Psoas muscle (tissue), 8 donors: ENCODE measurements at places on chromosomes 4 and X.
A peak's percentile ranks its signal among the peaks of the same experiment; 100 is the strongest.

DNA sequence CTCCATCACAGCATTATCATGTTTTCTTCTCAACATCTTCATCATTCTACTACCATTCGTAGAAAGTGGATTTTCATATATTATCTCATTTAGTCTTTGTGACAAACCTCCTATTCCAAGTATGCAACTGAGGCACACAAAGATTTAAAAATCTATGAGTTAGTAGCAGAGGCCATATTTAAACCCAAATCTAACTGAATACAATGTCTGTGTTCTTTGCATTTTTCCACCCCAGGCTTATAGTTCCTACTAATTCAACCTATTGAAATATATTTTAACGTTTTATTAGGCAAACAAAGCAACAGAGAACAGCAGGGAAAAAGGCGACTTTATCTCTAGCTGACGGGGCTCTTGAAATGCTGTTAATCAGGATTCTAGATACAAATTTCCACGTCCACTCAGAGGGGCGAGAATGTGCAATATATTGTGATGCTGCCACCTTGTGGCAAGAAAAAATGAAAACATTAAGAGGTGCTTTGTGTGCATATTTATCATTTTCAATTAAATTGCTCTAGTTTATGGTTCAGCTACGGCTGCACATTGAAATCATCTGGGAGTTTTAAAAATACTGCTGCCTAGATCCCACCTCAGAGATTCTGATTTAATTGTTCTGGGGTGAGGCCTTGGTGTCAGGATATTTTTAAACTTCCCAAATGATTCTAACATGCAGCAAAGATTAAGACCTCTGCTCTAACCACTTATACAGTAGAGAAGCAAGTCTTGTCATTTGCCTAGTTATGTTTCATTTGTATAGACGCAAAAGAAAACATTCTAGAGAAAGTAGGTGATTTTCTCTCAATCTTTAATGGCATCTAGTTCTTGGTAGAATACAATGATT, 315.9 kb downstream of the MAPK10 start:
- no peak for DNase-seq

- no peak for DNase-seq
Measured at GRCh38 chrX:69228732-69229131, 63.5 kb upstream of the PJA1 start.

GRCh38 chr4:181588733-181589302, 654.4 kb upstream of the TENM3 start:
- DNase-seq, result no peak

- DNase-seq, result no peak
Measured at GRCh38 chr4:20622701-20623100, 77.6 kb upstream of the PACRGL start.

GRCh38 chr4:48681856-48682255, 98.2 kb downstream of the FRYL start:
- no peak for DNase-seq

- no peak for DNase-seq
Measured at GRCh38 chr4:176789955-176790354, 2.8 kb downstream of the VEGFC start.

GRCh38 chr4:145069361-145069760, 28.6 kb downstream of the ANAPC10 start:
- DNase-seq, result no peak

DNA sequence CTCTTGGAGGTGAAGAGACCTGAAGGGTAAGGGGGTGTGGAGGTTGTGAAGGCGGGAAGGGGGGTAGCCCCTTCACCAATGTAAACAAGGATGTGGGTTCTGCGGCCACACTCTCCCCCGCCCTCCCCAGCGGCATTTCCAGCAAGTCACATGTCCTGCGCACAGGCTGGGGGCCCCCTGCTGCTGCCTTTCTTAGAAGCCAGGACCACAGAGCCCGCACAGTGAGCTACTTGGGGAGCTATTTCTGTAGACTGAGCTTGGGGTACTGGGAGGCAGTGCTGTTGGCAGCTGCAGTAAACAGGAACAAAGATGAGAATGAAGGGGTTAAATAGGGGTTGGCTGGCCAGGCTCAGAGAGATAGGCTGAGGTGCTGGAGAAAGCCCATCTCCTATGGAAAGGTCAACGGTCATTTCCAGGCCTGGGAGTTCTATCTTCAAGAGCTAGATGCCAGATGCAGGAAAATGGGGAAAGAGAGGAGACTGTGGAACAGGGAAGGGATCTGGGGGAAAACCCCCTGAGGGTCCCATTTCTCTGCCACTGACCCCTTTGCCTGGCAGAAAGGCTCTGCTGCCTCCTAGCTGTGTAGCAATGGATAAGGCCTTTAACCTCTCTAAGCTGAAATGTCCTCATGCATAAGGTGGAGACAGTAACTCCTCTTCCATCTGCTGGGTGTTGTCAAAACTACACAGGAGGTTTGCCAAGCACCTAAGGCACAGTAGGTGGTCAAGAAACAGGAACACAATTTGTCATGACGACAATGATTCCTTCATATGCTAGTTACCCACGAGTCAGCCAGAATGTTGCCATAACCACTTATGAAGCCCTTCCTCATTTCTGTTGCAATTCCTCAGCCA, 18.5 kb upstream of the PIM2 start:
- DNase-seq, result peak; percentile 68

DNA sequence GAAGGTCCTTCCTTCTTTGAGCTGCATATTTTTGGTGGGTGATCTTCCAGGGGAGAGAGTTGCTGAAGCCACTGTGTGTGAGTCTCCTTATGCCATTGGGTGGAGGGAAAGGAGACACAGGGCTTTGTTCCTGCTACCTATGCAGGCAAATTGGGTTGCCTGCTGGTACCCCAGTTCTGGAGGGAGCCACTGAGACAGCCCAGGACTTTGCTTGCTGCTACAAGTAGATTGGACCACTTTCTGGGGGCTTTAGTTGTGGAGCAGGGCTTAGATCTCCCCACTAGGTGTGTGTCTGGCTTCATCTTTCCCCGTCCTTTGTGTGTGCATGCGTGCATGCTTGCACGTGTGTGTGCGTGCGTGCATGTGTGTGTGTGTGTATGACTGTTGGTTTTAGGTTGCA, 10.0 kb downstream of the CITED1 start:
- DNase-seq, result no peak

DNA sequence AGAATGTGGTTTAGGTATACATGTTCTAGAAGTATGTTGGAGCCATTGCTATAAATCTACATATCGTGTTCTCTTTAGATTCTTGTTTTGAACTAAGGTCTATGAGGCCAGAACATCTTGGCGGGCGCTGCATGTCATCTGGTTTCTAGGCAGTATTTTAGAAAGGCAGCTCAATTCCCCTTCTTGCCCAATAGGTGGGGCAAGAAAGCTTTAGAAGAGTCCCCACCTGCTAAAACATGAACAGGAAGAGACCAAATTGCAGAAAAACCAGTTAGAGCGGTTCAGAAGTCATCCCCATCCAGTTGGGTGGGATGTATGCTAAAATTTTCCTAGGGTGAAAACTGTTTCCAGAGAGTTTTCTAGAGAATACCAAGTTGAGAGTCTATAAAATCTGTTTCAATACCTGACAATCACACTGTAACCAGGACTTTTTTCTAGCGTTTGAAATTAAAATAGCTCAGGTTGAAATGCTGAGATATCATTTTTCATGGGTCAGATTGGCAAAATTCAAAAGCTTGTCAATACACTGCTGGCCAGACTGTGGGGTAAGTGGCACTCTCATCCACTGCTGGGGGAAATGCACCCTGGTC, 17.5 kb upstream of the SH3KBP1 start:
- DNase-seq, result no peak

DNA sequence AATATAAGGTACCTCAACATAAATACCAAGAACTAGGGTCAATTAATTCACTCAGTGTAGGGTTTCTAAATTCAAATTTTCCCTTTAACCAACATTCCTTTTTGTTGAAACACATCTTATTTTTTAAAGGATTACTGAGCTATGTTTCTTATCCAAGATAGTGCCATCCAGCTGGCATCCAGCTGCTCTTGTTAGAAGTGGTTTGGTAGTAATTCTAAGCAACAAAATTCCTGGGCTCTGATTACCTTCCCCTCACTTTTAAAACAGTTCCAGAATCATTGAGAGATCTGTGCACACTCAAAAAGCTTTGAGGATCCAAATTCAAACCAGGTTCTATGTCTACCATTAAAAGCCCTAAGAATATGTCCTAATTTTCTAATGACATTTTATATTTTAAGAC, 583.7 kb downstream of the TRIML1 start:
- no peak for DNase-seq

- no peak for DNase-seq
Measured at GRCh38 chr4:148787831-148788477, 345.7 kb upstream of the NR3C2 start.

GRCh38 chr4:153137677-153138630, 66.3 kb upstream of the TRIM2 start:
- no peak for DNase-seq

- DNase-seq, result no peak
Measured at GRCh38 chr4:40322811-40323210, 12.3 kb upstream of the CHRNA9 start.

DNA sequence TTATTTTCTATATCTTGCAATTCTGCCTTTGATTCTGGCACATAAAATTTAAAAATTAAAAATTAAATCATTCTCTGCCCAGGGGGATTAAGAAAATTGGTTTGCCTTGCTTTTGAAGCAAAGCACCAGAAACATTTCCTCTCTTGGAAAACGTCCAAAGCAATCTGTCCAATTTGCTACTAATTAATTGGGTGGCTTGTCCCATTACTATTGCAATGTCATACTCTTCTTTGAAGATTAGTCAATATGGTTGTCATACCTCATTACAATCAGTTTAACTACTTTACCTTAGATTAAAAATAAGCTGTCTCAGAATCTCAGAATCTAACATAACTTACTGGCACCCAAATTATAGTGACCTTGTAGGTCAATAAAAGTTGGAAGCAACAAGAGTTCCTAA, 208.8 kb downstream of the TMA16 start:
- no peak for DNase-seq

GRCh38 chr4:76235407-76235806, 16.1 kb upstream of the FAM47E start:
- DNase-seq, result no peak

DNA sequence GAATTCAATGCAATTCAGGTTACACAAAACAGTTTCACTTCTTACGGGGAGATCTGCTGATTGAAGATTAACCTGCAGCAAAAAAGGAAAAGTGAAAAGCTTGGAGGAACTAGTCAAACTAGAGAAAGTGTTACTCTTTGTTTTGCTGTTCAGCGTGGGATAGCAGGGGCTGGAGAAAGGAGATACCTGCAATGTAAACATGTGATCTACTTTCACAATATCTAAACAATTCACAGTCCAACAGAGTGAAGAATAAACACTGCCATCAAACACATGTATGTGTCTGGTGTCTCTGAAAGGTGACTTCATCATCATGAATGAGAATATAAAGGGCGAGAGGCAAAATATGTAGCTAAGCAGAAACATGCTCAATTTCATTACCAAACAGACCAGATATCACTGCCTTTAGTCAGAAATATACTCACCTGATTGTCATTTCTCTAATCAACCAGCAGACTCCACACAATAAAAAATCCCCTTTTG, 26.4 kb downstream of the NIPAL1 start:
- DNase-seq, result no peak

- DNase-seq, result no peak
Measured at GRCh38 chr4:13355111-13355880, 128.8 kb downstream of the RAB28 start.

GRCh38 chr4:120771907-120772306, 150.6 kb downstream of the PRDM5 start:
- no peak for DNase-seq

- no peak for DNase-seq
Measured at GRCh38 chr4:113153529-113154101, 104.2 kb downstream of the ANK2 start.

GRCh38 chr4:128913228-128913627, 103.7 kb downstream of the JADE1 start:
- no peak for DNase-seq

GRCh38 chrX:8546715-8547114, 82.1 kb downstream of the VCX3B start:
- no peak for DNase-seq

DNA sequence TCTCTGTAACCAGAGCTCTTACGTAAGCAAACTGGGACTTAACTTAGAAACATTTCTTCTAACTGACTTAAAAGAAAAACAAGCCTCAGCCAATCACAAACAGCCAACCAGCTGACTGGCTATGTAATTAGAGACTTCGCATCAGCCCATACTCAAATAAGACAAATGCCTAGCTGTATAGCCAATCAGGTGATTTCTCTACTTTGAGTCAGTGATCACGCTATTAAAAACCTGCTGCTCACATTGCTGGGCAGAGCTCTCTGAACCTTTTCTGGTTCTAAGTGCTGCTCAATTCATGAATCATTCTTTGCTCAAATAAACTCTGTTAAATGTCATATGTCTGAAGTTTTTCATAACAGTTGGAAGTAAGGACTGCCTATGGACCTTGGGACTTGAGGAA, 9.9 kb upstream of the SMIM10L2A start:
- no peak for DNase-seq

DNA sequence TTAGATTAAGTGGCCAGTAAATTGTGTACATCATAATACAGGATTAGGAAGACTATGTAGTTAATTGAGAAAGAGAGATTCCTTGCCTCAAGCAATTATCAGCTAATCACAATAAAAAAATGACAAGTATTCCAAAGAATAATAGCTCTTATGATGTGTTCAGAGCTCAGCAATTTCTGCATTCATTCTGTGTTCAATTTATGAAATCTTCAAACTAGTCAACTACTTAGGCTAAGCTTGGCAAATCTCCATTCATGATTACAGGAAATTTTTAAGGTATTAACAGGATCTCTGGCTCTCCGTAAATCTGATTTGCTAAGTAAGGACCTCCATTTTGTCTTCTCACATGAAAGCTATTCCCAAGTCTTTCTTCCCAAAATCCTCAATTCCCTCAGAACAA, 256.9 kb upstream of the TEX13A start:
- DNase-seq, result no peak

- DNase-seq, result no peak
Measured at GRCh38 chr4:76279462-76279861, 27.1 kb upstream of the STBD1 start.

GRCh38 chrX:53330331-53330730, 48.9 kb upstream of the IQSEC2 start:
- DNase-seq, result no peak

DNA sequence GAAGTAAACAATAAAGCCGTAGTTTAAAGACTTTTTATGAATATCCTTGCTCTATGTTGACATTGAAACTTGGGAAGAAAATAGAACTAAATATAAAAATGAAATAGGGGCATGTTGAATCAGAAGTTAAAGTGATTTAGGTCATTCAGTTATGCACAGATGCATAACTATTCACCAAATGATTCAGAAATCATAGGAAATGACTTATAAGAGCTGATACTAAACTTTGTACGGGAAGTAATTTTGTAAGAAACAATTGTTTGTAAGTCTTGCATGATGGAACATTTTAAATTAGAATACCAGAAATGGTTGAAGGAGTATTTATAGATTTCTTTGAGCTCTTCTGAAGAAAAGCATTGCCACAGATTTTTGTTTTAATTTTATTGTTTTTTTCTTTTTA, 246.5 kb downstream of the CPE start:
- no peak for DNase-seq

DNA sequence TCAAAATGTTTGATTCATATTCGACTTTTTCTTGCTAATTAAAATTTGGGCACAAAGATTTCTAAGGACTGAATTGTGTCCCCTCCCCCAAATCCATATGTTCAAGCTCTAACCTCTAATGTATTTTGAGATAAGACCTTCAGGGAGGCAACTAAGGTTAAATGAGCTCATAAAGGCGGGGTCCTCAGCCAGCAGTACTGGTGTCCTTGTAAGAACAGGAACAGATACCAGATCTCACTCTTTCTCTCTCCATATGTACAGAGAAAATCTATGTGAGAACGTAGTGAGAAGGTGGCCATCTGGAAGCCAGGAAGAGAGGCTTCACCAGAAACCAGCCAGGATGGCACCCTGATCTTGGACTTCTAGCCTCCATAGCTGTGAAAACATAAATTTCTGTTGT, 116.9 kb downstream of the VEGFC start:
- DNase-seq, result no peak
